RKO (cell line): ENCODE measurements at places on chromosomes 7 and 10.
A peak's percentile ranks its signal among the peaks of the same experiment; 100 is the strongest.

GRCh38 chr10:118054383-118054782 is 7.6 kb upstream of the RAB11FIP2 start:
- DNase-seq = no peak

- no peak for DNase-seq
Observed at GRCh38 chr7:117114272-117114671, 161.0 kb downstream of the ST7 start.

GRCh38 chr7:124376111-124376510 is 343.2 kb upstream of the TMEM229A start:
- no peak for DNase-seq

DNA sequence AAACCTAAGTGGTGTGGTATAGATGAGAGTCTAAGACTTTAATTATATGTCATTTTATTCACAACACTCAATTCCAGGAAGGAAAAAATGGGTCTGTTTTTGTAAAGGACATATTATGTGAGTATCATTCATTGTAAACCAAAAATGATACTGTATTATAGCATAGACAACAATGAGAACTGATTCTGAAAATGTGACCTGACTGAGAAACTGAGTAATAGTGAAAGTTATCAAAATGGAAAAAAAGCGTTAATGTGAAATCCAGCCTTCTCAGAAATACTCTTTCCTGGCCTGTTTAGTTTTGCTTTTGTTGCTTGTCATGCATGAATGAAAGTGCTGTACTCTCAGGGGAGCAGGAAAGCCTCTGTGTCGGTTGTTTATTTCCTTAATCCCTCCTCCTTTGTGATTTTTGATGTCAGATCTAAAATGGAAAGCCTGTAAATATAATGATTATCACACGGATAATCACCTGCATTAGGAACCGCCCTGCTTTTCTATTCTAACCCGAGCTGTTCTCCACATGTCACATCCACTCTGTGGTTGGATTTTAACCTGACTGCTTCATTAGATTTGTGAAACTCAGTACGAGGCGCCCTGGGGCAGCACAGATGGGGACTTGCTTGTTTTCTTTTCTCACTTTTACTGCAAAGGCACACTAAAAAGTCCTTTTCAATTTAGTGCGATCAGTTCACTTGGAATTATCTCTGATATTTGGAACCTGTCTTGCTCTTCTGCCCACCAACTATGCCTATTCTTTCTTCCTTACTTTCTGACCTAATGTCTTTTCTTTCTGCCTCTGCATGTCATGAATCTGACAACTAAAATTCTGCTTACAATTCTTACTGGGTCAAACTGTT is 240.9 kb upstream of the KAT6B start:
- DNase-seq = no peak

DNA sequence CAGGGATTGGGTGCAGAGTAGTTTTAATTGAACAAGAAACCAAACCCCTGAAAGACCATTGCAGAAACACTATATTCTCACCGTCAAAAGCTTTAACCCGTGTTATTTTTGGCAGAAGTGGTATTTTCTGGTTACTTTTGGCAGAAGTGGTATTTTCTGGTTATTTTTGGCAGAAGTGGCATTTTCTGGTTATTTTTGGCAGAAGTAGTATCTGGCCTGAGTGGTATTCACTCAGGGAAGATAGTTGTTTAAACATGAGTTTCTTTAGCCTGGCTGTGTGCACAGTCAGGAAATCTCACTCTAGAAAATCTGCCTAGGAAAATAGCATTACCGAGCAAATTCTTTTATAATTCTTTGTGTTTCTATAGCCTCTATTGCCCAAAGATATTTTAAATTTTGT is 322.7 kb downstream of the GFRA1 start:
- DNase-seq = no peak

DNA sequence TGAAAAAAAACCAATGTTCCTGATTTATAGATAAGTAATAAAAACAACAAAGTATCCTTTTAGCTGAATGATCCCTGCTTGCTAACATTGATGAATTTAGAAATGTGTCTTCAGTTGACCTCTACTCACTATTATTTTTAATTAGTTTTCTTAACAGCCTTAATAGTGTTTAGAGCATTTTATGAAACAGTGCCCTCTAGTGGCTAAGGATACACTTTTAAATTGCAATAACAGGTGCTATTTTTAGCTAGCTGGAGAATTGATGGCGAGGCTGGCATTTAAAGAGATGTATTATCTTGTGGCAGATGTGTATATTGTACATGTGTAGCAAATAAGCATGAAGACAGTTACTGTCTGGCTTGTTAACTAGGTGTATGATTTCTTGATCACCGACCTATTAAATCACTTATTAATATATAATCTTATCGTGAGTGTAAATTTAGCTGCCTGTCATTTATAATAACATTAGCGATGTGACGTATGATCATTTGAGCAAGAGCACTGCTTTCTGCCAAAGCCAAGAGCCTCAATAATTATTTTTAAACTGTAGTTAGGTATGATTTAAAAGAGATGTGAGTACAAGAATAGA is 451.9 kb downstream of the DPP6 start:
- DNase-seq = peak; percentile 66

GRCh38 chr7:98992076-98992475 is 113.7 kb downstream of the TRRAP start:
- DNase-seq = no peak

DNA sequence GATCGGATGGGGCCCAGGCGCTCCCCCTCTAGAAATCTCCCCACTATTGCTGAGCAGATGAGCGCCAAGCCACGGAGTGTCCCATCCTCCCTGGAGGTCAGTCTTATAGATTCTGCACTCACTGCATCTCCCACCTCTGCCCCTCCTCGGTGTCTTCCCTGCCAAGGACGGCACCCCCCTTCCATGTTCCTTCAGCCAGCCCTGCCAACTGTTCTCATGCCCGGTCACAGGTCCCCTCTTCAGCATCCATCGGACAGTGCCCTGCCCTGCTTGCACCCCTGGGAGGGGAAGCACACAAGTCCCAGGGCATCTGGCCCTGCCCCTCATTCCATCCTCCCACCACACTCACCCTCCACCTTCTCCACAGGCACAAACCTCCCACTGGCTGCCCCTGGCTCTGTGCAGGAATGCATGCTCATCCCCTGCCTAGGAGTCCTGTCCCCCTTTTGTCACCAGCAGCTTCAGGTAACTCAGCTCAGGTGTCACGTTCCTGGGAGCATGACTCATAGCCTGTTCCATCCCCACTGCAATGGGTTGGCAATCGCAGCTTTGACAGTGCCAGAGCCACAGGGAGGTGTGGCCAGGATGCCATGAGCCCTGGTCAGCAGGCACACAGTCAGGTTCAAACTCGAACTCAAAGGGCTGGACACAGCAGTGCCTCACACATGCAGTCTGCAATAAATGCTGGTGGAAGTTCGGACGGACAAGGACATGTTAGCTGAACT is 234.7 kb upstream of the TCERG1L start:
- DNase-seq = no peak

DNA sequence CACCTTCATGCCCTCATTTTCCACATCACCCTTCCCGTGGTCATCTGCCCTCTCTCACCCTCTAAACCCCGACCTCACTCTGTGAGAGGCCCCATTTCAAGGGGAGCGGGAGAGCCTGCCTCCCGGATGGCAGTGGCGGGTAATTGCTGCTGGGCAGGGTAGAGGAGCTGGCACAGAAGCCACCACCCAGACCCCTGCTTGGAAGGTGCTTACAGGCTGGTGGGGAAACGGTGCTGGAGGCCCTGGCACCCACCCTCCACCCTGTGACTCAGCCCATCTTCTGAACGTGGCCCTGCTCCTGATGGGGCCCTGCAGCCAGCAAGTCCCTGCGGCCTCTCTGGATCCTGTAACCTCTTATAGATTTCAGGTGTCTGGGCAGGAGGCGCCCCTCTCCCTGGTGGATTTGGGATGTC is 10.6 kb upstream of the PWWP2B start:
- no peak for DNase-seq

DNA sequence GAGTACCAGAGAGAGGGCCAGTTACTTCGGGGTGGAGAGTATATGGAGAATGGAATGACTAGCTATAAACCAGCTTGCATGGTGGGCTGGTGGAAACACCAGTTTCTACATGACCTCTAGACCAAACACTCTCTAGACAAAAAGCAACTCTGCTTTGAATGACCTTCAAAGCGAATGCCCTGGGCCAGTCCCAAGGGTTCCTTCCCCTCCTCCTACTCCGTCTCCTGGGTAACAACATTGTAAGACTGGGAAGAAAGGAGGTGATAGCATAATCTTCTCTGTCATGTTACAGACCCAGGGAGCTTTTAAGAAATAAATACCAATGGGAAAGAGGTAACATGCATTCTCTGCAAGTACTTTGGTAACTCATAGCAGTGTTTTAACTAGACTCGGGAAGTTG is 7.4 kb downstream of the HK1 start:
- no peak for DNase-seq

- no peak for DNase-seq
Observed at GRCh38 chr7:2958416-2959102, 85.1 kb downstream of the CARD11 start.

- no peak for DNase-seq
Observed at GRCh38 chr7:91565499-91566401, 301.5 kb downstream of the FZD1 start.

GRCh38 chr7:51327287-51327717 is 10.7 kb upstream of the COBL start:
- no peak for DNase-seq

- DNase-seq = no peak
Observed at GRCh38 chr10:108782411-108782810, 1140.9 kb downstream of the XPNPEP1 start.

- no peak for DNase-seq
Observed at GRCh38 chr7:20861468-20861867, 74.8 kb upstream of the SP8 start.

DNA sequence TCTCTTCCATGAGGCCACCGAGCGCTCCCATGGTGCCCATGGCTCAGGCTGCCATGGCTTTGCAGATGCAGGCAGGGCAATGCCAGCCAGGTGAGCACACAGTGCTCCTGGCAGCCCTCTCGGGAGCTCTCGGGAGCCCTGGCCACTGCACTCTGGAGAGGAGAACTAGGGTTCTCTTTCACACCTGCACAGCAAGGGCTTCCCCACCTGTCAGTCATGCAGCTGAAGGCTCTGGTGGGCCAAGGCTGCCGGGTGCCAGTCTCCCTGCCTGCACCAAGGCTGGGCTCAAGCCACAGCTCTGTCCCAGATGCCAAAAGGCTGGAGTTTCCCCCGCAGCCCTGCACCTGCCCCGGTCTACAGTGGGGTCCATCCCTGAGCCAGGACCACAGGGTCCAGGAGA is 32.6 kb downstream of the NUDT1 start:
- DNase-seq = no peak

- no peak for DNase-seq
Observed at GRCh38 chr7:44985900-44986217, 7.0 kb upstream of the MYO1G start.

GRCh38 chr10:131031346-131031745 is 280.2 kb downstream of the TCERG1L start:
- no peak for DNase-seq

- DNase-seq = no peak
Observed at GRCh38 chr7:57415326-57415725, 34.7 kb upstream of the ZNF716 start.

DNA sequence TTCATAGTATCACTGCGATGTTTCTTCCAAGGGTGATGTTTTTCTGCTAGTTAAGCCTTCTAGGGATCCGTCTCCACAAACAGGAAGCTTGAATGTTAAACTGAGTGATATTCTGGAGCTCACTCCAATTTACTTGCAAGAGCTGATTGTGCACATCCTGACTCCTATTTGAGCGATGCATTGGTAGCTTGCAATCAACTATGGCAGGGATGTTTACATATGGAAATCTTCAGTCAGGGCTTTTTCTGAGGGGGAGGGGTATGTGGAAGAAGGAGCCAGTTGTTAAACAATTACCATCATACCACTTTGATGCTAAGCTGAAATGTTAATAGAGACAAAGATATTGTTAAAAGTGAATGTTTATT is 43.2 kb upstream of the NXPH1 start:
- no peak for DNase-seq

- no peak for DNase-seq
Observed at GRCh38 chr10:67696679-67697078, 684 bp upstream of the CTNNA3 start.

DNA sequence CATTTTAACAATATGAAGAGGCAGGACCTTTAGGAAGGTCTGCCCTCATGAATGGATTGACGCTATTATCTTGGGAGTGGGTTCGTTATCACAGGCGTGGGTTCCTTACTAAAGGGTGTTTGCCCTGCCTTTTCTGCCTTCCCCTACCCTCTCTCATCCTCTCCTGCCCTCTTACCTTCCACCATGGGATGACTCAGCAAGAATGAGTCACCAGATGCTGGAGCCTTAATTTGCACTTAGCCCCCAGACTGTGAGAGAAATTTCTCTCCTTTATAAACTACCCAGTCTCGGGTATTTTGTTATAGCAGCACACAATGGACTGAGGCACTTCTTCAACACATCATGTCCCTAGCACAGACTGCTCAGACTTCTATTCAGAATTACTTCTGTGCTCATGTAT is 31.4 kb upstream of the ZNF32 start:
- DNase-seq = peak; percentile 52

DNA sequence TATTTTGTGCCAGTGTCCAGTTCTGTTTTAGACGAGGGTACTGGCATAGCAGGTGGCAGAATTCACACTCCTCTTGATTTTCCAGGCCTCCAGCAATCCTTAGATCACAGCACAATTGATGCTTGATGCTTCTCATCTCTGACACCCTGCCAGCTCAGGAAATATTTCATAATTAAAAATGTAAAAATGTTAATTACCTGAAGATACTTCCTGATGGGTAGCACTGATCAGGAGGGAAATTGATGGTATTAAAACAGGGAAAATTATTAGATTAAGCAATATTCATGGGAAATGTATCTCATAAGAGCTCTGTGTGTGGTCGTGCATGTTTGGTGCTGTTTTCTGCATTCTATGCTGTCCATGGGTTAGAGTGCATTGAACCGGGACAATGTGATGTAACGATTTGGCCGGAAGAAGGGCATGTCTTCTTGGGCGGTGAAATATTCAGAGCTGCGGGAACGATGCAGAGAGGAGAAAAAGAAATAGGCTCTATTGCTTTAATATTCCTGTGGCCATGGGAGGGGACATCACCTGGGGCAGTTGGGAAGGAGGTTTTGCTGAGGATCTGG is 43.7 kb upstream of the MKI67 start:
- no peak for DNase-seq

DNA sequence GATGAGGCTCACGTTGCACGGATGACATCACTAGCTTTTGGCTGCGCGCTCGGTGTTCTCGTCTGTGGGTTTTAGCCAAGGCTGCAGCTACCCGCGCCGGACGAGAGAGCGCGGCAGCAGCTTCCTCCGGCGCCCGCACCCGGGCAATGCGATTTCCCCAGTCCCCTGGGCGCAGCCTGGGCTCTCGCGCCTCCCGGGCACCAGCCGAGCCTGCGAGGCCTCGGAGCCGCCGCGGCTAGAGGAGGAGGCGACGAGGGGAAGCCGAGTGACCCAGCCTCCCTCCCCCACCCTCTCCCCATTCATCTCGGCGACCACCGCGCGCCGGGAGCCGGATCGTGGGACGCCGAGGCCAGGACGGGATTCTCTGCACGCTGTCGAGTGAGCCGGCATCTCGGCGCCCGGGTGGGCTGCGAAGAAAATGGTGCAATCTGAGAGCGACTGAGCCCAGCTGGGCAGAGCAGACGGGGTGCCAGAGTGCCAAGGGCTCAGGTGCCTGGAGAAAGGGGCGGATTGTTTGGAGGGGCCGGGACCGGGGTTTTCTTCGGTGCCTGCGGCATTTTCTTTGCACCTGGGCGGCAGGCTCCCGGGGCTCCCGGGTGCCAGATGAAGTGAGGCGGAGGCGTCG is 1.2 kb upstream of the TMEM178B start:
- DNase-seq = no peak
